ENCODE measurements at places on chromosomes 12 and 14. TPM values are rescaled to one million over a fixed set of nuclear protein-coding genes. Genes with fewer than 3 reads are reported as not detected.

Gene PTHLH
- 0.33 TPM for total RNA-seq

Gene SCN8A
- total RNA-seq = 1.1 TPM

Gene POTEM
- total RNA-seq = not detected

Gene PELI2
- 3.3 TPM for total RNA-seq

Gene NUAK1
- not detected for total RNA-seq

Gene KRT3
- total RNA-seq = not detected

GRCh38 chr12:46409342-46409741, 36.8 kb upstream of the SLC38A2 start:
- H3K4me3 ChIP-seq = no peak overlapping the region
- H3K27ac ChIP-seq = no peak overlapping the region
- no peaks in the 10 kb centered on the region for H3K27me3 ChIP-seq

- H3K36me3 ChIP-seq = no peaks in the 10 kb centered on the region
- peaks cover 33% of the 10 kb centered on the region for H3K27me3 ChIP-seq
- DNase-seq = no peak
- H3K4me1 ChIP-seq = no peaks in the 10 kb centered on the region
- H3K4me3 ChIP-seq = no peak overlapping the region
Observed at GRCh38 chr12:114404083-114404925, 1.6 kb downstream of the TBX5 start.

GRCh38 chr12:109446869-109447268, 30.2 kb downstream of the KCTD10 start:
- no peak for DNase-seq
- no peak overlapping the region for H3K27ac ChIP-seq
- no peaks in the 10 kb centered on the region for H3K4me1 ChIP-seq
- no peak overlapping the region for H3K4me3 ChIP-seq
- H3K27me3 ChIP-seq = no peaks in the 10 kb centered on the region
- H3K36me3 ChIP-seq = peaks cover under 1% of the 10 kb centered on the region

- DNase-seq = no peak
- no peak overlapping the region for H3K27ac ChIP-seq
- no peak overlapping the region for H3K4me3 ChIP-seq
- H3K36me3 ChIP-seq = no peaks in the 10 kb centered on the region
- no peaks in the 10 kb centered on the region for H3K27me3 ChIP-seq
- H3K4me1 ChIP-seq = no peaks in the 10 kb centered on the region
Observed at GRCh38 chr12:13444076-13444475, 247.6 kb downstream of the EMP1 start.

- no peak overlapping the region for H3K4me3 ChIP-seq
- no peak overlapping the region for H3K27ac ChIP-seq
- no peak for DNase-seq
Observed at GRCh38 chr14:30573226-30573814, 14.4 kb downstream of the G2E3 start.

DNA sequence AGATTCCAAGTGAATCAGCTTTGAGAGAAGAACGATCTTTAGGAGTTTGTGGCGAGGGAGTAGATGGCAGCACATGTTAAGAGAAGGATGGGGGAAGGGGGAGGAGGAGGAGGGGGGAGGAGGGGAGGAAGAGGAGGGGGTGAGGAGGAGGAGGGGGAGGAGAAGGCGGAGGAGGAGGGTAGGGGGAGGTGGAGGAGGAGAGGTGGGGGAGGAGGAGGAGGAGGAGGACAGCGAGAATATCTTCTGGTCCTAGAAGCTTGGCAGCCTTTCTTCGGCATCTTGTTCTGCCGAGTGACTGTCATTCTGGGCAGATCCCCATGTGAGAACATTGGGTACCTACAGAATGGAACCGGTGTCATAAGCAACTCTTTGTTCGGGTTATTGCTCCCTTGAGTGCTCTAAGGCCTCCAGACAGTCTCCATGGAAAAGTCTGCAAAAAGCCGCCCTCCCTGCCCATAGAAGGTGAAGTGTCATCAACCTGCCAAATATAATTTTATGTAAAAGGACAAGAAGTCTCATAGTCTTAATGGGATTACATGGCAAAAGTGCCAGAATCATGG, 6.9 kb downstream of the RFC5 start:
- H3K4me1 ChIP-seq = no peaks in the 10 kb centered on the region
- H3K36me3 ChIP-seq = peaks cover 25% of the 10 kb centered on the region
- no peak overlapping the region for H3K4me3 ChIP-seq
- H3K27me3 ChIP-seq = no peaks in the 10 kb centered on the region

DNA sequence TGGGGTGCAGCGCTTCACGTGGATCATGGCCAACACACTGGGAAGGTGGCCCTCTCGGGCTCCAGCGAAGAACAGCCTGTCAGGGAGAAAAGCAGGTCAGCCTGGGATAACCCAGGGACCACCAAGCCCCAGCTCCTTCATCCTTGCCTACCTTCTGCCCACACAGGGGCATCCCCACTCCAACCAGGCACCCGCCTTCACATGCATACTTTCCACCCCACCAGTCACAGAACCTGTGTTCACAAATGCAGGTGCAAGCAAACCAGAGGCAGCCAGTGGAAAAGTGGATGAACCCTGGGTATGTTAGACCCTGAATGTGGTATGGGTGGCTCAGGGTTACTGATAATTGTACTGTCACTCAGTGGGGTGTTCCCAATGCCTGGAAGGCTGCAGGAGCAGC, 12.4 kb upstream of the CEBPE start:
- no peaks in the 10 kb centered on the region for H3K27me3 ChIP-seq
- H3K27ac ChIP-seq = no peak overlapping the region
- H3K4me3 ChIP-seq = no peak overlapping the region
- H3K36me3 ChIP-seq = no peaks in the 10 kb centered on the region
- DNase-seq = no peak
- H3K4me1 ChIP-seq = no peaks in the 10 kb centered on the region

DNA sequence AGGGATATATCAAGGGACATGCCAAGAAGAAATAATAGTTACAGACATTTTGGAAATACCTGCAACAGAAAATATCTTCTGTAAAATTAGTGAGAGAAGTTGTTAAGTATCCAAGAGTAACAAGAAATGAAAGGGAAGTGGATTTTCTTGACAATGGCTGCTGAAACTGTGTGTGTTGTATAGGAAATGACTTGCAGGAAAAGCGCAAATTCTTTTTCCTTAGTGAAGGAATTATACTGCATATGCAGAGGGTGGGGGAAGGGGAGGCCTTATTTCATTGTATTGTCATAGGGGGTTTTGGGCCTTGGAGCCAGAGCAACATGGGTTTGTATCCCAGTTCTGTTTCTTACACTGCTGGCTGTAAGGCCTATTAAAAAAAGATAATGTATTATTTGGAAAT, 84.4 kb upstream of the DDHD1 start:
- H3K27me3 ChIP-seq = no peaks in the 10 kb centered on the region
- H3K4me1 ChIP-seq = no peaks in the 10 kb centered on the region
- H3K27ac ChIP-seq = no peak overlapping the region
- H3K4me3 ChIP-seq = no peak overlapping the region

DNA sequence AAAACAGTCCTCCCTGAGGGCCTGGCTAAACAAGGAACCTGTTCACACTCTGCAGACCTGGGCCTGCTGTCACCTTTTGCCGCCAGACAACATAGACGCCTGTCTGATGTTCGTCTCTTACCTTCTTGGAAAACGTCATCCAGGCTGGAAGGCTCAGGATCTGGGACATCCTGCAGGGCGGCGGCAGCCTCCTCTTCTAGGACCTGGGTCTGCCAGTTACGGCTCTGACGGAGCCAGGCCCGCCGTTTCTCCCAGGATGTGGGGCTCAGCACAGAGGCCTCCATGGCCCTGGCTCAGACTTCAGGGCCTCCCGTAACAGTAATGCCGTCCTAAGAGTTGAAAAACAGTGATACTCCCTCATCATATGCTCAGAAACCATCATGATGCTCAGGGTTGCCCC, 10.3 kb downstream of the TESPA1 start:
- H3K27me3 ChIP-seq = no peaks in the 10 kb centered on the region
- peaks cover 29% of the 10 kb centered on the region for H3K36me3 ChIP-seq
- no peak overlapping the region for H3K27ac ChIP-seq
- no peak for DNase-seq
- peaks cover 91% of the 10 kb centered on the region for H3K4me1 ChIP-seq

- no peaks in the 10 kb centered on the region for H3K27me3 ChIP-seq
- H3K4me1 ChIP-seq = peaks cover 80% of the 10 kb centered on the region
- no peak for DNase-seq
- peak overlapping the region; percentile 7 for H3K4me3 ChIP-seq
- no peak overlapping the region for H3K27ac ChIP-seq
Observed at GRCh38 chr14:70999117-70999516, 91.9 kb downstream of the PCNX1 start.

GRCh38 chr12:17030338-17030737, 424.4 kb upstream of the LMO3 start:
- no peaks in the 10 kb centered on the region for H3K4me1 ChIP-seq
- no peak overlapping the region for H3K27ac ChIP-seq
- no peak overlapping the region for H3K4me3 ChIP-seq
- H3K36me3 ChIP-seq = no peaks in the 10 kb centered on the region
- no peak for DNase-seq
- no peaks in the 10 kb centered on the region for H3K27me3 ChIP-seq

DNA sequence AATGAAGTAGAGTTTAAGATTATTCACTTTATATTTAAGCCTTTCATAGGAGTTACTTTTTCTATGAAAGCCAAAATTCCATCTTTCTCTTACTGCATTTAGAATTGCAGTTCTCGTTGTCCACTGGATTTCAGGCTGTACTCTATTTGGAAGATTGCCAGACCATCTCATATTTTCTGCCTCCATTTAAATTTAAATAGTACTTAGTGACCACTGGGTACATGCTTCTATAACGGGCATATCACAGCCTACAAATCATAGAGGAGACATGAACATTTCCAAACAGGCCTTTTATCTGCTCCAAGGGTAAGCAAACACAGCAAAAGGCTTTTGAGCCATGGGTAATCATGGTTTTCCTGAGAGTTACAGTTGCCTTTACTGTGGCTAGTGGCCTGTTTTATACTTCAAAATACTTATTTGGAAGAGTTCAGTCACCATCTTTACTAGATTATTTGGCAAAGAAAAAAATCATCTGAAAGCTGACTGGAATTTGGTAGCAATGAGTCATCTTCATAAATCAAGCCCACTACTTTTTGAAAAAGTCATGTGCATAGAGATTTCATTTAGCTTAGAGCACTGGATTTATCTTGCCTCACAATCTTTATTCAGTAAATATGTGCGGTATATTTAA, 15.7 kb downstream of the ANO6 start:
- H3K4me1 ChIP-seq = peaks cover 8% of the 10 kb centered on the region
- H3K27me3 ChIP-seq = no peaks in the 10 kb centered on the region
- no peak for DNase-seq
- H3K4me3 ChIP-seq = no peak overlapping the region

- no peaks in the 10 kb centered on the region for H3K27me3 ChIP-seq
- no peaks in the 10 kb centered on the region for H3K4me1 ChIP-seq
Observed at GRCh38 chr12:45298721-45299692, 83.1 kb downstream of the ANO6 start.

DNA sequence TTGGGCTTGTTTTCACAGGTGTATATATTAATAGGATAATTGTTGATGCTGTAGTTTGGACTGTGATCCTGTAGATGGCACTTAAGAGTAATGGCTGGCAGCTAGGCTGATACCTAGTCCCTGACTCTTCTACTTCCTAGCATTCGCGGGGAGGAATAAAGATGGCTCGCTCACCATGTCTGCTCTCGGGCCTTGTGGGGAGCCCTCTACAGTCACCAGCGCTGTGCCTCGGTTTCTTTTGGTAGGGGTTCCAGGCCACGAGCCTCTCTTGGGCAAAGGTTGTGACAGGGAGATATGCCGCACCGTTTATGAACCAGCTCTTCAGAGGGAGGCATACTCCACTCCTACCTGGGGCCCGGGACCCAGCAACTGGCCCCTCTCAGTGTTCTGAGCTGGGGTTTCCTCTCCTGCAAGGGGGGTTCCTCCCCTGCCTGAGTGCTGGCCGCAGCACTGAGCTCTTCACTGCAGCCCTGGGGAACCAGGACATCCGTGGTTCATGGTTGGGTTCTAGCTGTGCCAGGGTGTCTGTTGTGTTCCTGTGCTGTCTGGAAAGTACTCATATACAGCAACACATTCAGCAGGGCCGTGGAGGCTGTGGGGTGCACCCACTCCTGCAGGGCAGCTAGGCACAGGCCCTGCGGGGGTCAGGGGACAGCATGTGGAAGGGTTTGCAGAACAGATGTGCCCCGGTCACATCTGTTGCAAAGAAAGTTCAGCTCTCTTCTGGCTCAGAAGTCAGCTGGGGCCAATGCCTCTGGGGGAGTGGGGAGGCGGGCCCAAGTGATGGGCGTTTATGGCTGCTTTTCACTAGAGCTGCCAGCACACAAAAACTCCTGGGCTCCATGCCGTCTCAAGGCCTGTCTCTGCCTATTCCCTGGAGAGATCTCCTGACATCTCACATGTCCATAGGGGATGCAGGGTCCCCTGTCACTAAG, 147.9 kb downstream of the PPFIA2 start:
- no peaks in the 10 kb centered on the region for H3K36me3 ChIP-seq
- H3K27ac ChIP-seq = no peak overlapping the region
- no peak for DNase-seq
- H3K27me3 ChIP-seq = no peaks in the 10 kb centered on the region
- no peaks in the 10 kb centered on the region for H3K4me1 ChIP-seq
- H3K4me3 ChIP-seq = no peak overlapping the region

GRCh38 chr12:45368841-45369489, 153.1 kb downstream of the ANO6 start:
- no peaks in the 10 kb centered on the region for H3K27me3 ChIP-seq
- peaks cover 9% of the 10 kb centered on the region for H3K36me3 ChIP-seq
- no peaks in the 10 kb centered on the region for H3K4me1 ChIP-seq
- no peak overlapping the region for H3K4me3 ChIP-seq
- H3K27ac ChIP-seq = no peak overlapping the region

- H3K27ac ChIP-seq = no peak overlapping the region
- no peak for DNase-seq
- no peaks in the 10 kb centered on the region for H3K4me1 ChIP-seq
- H3K4me3 ChIP-seq = no peak overlapping the region
- no peaks in the 10 kb centered on the region for H3K27me3 ChIP-seq
Observed at GRCh38 chr14:79573486-79573885, 637.8 kb downstream of the DIO2 start.

- H3K4me3 ChIP-seq = no peak overlapping the region
- H3K36me3 ChIP-seq = no peaks in the 10 kb centered on the region
- peak overlapping the region; percentile 48 for H3K27ac ChIP-seq
- DNase-seq = no peak
- no peaks in the 10 kb centered on the region for H3K27me3 ChIP-seq
- no peaks in the 10 kb centered on the region for H3K4me1 ChIP-seq
Observed at GRCh38 chr12:102429211-102430154, 50.9 kb downstream of the IGF1 start.

DNA sequence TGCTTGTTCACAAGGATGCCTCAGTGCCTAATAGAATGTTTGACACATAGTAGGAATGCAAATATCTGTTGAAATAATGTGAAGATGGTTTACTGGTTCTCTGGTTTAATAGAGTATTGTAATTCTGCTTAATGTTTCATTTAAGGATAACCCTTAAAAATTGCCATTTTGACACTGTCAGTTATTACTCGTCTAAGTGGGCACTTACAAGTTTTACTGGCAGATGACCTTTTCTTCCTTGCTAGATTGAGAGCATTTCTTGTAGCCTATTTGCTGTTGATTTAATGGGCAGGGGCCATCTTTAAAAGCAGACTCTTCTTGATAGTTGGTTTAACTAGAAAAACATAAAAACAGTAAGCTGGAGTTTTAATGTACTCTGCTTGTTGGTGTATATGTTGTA, 1.9 kb downstream of the TMEM263 start:
- H3K4me3 ChIP-seq = peak overlapping the region; percentile 88
- H3K27ac ChIP-seq = peak overlapping the region; percentile 83
- no peaks in the 10 kb centered on the region for H3K36me3 ChIP-seq
- peaks cover 17% of the 10 kb centered on the region for H3K4me1 ChIP-seq
- H3K27me3 ChIP-seq = no peaks in the 10 kb centered on the region
